Activated CD4-positive, alpha-beta memory T cell treated with anti-CD3 and anti-CD28 coated beads for 36 hours (primary cell): ENCODE measurements at places on chromosomes 2 and 18. TPM values are rescaled to one million over a fixed set of nuclear protein-coding genes. Genes with fewer than 3 reads are reported as not detected.

- peak within 1 kb of the TSS; percentile 99 for H3K27ac ChIP-seq
- peak within 1 kb of the TSS; percentile 94 for H3K4me3 ChIP-seq
- peak; percentile 76 for DNase-seq
Observed at GRCh38 chr2:84880645-84881521, at the start of gene TRABD2A. Gene TRABD2A, minus strand, starts transcription at chr2:84881084. Its CDS starts 45 bp downstream, at chr2:84881039.

DNA sequence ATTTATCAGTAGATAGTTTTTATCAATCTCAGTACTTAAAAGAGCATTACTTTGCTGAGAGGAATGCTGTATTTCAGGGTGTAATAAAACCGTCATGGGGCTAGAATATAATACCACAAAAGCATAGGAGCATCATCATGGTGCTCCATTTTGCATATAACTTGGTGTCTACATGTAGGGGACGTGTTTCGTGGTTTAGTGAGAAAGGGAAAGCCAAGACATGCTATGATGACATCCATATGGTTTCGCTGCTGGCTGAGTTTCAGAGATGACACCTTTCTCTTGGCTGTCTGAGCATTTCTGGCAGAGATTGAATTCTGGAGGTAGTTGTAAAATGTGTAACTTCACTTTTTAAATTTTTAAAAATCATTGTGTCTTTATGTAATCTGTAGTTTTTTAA lies 32.4 kb downstream of the WDR43 start:
- H3K4me3 ChIP-seq = no peak overlapping the region
- no peaks in the 10 kb centered on the region for H3K4me1 ChIP-seq
- no peak for DNase-seq

DNA sequence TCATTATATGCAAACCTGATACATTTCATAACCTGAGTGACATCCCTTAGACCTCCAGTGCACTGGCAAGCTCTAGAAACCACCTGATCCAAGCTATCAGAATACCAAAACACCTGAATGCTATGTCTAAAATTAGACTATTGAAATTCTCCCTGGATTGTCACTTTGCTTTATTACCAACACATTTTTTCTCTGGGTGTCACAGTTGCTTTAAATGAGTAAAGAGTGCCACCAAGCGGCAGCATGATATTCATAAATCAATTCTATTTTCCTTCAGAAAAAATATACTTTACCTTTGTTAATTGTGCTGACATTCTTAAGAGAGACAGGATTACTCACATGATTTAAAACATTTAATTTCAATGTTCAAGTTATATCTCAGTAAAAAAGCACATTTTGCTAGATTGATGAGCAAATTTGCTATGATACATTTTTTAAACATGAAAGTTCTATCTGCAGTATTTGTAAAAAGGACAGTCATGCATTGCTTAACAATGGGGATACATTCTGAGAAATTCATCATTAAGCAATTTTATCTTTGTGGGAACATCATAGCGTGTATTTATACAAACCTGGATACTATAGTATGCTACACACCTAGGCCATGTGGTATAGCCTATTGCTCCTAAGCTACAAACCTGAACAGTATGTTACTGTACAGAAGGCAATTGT lies 338.4 kb upstream of the SLC39A10 start:
- peaks cover under 1% of the 10 kb centered on the region for H3K36me3 ChIP-seq
- H3K4me1 ChIP-seq = peaks cover 8% of the 10 kb centered on the region
- H3K4me3 ChIP-seq = no peak overlapping the region
- H3K27me3 ChIP-seq = no peaks in the 10 kb centered on the region
- peak; percentile 35 for DNase-seq

DNA sequence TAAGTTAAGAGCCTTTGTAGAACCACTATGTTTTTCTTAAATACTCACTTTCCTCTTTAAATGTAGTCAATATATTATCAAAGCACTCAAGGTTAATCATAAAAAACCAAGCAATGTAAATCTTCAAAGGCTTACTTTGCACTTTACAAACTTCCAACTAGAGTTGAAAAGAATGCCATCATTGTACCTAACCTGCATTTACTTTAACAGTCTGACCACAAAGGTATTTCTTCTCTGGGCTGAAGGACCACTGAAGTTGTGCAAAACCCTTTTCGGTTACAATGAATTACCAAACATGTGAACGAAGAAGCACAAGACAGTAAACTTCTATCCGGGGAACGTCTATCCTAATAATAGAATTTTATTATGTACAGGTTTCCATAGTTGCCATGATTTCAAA lies 3.0 kb downstream of the HNRNPLL start:
- H3K36me3 ChIP-seq = peaks cover 45% of the 10 kb centered on the region
- peak overlapping the region; percentile 90 for H3K27ac ChIP-seq
- H3K4me1 ChIP-seq = peaks cover 41% of the 10 kb centered on the region
- peak overlapping the region; percentile 92 for H3K4me3 ChIP-seq
- no peaks in the 10 kb centered on the region for H3K27me3 ChIP-seq
- DNase-seq = no peak

DNA sequence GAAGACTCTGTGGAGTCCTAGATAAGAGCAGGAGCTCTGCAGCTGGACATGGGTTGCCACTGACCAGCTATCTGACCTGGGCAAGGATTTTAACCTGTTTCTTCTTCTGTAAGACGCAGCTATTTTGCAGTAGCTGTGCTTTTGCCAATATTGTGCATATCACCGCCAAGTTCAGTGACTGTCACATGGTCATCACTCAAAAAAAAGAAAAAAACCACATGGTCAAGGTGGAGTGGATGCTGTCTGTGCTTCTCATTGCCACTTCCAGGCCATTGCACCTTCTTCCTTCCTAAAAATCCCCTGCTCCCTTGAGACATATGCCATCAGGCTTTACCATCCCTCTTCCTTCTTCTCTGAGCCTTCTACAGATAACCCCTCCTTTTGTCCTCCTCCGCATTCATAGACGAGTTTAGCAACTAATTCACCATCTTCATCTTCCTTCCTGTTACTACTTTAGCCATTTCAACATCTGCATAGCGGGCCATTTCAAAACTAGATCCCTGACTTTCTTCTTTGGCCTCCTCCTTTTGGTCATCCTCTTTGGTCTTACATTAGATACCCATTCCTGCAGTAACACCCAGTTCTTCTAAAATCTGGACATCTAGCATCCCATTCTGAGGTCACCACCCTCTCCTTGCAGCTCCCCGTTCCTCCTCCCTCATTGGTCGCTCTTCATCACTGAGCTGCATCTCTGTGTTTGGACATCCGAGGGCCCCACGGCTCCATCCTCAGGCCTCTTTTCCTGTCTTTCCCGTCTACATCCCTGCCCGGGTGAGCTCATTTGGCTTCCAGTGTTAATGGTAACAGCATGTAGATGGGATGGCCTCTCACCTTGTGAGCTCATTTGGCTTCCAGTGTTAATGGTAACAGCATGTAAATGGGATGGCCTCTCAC lies 17.8 kb downstream of the RNF144A start:
- H3K27me3 ChIP-seq = no peaks in the 10 kb centered on the region
- H3K36me3 ChIP-seq = peaks cover 6% of the 10 kb centered on the region
- H3K4me1 ChIP-seq = peaks cover 41% of the 10 kb centered on the region
- no peak for DNase-seq
- H3K4me3 ChIP-seq = no peak overlapping the region

DNA sequence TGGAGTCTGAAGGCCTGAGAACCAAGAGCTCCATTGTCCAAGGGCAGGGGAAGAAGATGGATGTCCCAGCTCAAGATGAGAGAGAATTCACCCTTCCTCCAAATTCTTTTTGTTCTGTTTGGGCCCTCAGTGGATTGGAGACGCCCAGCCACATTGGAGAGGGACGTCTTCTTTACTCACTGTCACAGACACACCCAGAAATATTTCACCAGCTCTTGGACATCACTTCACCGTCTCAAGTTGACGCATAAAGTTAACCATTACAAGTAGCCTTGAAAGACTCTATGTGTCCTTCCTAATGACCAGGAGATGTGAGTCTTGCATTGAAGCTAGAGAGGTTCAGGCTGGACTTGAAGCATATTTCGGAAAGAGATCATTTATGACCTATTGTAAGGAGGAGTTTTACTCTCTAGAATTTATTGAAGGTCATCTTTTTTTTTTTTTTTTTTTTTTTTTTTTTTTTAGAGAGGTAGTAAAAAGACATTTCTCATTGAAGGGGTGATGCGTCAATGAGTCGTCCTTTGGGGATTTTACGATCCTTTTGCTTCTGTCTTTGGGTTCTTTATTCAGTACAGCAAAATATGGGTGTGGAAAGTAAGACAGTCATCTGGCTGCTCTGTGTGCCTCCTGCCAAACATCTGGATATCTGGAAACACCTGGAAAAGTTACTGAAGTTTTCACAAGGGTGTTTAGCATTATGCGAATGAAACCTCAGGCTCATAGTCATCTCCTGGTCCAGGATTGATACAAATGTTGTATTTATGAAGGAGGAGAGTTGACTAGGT lies 118.1 kb downstream of the PRPF40A start:
- no peak for DNase-seq
- H3K4me1 ChIP-seq = peaks cover 6% of the 10 kb centered on the region
- H3K36me3 ChIP-seq = no peaks in the 10 kb centered on the region
- H3K27ac ChIP-seq = no peak overlapping the region

DNA sequence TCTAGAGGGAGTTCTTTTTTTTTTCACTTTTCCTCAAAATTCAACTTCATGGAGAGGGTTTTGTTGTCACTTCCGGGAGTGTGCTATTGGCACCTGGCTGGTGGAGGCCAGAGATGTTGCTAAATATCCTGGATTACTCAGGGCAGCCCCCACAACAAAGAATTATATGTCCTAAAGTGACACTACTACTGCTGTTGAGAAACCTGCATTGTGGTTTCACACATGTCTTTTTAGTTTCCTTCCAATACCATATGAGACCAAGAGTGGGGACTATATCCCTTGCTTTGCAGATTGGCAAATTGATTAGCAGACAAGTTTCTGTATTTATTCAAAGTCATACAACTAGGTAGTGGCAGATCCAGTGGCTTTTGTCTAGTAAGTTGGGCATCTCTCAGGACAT lies 826.8 kb downstream of the TRIB2 start:
- H3K36me3 ChIP-seq = no peaks in the 10 kb centered on the region
- no peak overlapping the region for H3K27ac ChIP-seq
- no peaks in the 10 kb centered on the region for H3K4me1 ChIP-seq
- no peak for DNase-seq

DNA sequence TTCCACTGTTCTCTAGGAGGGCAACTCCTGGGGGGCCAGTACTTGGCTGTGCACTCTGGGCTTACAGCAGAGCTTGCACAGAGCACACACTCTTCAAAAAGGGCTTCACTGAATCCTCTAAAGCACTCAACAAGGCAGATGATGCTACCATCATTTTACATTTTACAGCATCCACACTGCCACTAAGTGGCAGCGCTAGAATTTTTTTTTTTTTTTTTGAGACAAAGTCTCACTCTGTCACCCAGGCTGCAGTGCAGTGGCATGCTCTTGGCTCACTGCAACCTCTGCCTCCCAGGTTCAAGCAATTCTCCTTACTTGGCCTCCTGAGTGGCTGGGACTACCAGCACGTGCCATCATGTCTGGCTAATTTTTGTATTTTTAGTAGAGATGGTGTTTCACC lies 8.6 kb downstream of the AMMECR1L start:
- no peak overlapping the region for H3K27ac ChIP-seq
- H3K36me3 ChIP-seq = peaks cover 26% of the 10 kb centered on the region
- DNase-seq = no peak
- H3K4me3 ChIP-seq = no peak overlapping the region
- peaks cover 53% of the 10 kb centered on the region for H3K4me1 ChIP-seq

- no peak overlapping the region for H3K27ac ChIP-seq
- H3K4me1 ChIP-seq = no peaks in the 10 kb centered on the region
- no peaks in the 10 kb centered on the region for H3K27me3 ChIP-seq
- H3K36me3 ChIP-seq = no peaks in the 10 kb centered on the region
Observed at GRCh38 chr18:54100920-54101470, 123.5 kb downstream of the MBD2 start.

- no peak for DNase-seq
- H3K4me3 ChIP-seq = no peak within 1 kb of the TSS
- H3K4me1 ChIP-seq = no peaks in the 10 kb centered on the region
- no peaks in the 10 kb centered on the region for H3K36me3 ChIP-seq
- H3K27ac ChIP-seq = no peak within 1 kb of the TSS
Observed at GRCh38 chr2:149038442-149039212, at the start of gene LYPD6B. Gene LYPD6B, plus strand, starts transcription at chr2:149038699. Its CDS starts 92,250 bp downstream, at chr2:149130949.

GRCh38 chr2:54957321-54957999 lies 92.8 kb downstream of the RTN4 start:
- no peaks in the 10 kb centered on the region for H3K27me3 ChIP-seq
- H3K27ac ChIP-seq = no peak overlapping the region
- H3K4me3 ChIP-seq = no peak overlapping the region
- no peak for DNase-seq

- DNase-seq = no peak
- no peak overlapping the region for H3K4me3 ChIP-seq
- no peaks in the 10 kb centered on the region for H3K4me1 ChIP-seq
- H3K27ac ChIP-seq = no peak overlapping the region
- H3K36me3 ChIP-seq = no peaks in the 10 kb centered on the region
- H3K27me3 ChIP-seq = no peaks in the 10 kb centered on the region
Observed at GRCh38 chr2:77161009-77161408, 361.2 kb downstream of the LRRTM4 start.

DNA sequence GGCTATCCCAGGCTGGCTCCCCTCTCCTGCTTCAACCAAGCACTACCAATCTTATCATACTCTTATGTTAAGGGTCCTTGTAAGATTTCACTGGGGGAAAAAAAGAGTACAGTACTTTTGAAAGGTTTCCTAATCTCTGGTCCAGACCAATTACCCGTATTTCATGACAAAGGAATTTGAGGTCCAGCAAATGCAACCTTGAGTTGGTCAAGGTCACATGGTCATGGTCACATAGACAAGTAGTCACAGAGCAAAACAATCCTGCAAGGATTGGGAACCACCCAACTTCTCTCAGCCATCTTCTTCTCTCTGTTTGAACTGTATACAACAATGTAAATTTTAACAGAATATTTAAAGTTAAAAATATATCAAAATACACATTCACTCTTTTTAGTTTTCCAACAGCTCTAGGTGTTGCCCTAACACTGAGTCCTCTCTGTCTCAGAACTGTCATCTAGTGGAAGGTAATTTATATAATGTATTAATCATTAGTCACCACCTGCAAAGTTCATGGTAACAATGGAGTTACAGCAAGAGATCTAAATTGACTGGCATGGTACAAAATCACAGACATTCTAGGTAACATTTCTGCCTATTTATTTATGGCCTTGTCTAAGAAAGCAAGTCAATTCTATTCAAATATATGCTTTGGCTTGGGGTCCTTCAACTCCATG lies 21.5 kb downstream of the DTNB start:
- no peak overlapping the region for H3K27ac ChIP-seq
- peaks cover 3% of the 10 kb centered on the region for H3K4me1 ChIP-seq

GRCh38 chr2:28528206-28528605 lies 32.3 kb downstream of the PLB1 start:
- peaks cover 9% of the 10 kb centered on the region for H3K27me3 ChIP-seq
- no peak overlapping the region for H3K27ac ChIP-seq
- DNase-seq = no peak
- no peak overlapping the region for H3K4me3 ChIP-seq

- no peak for DNase-seq
- H3K4me3 ChIP-seq = no peak overlapping the region
- no peak overlapping the region for H3K27ac ChIP-seq
- no peaks in the 10 kb centered on the region for H3K36me3 ChIP-seq
- no peaks in the 10 kb centered on the region for H3K4me1 ChIP-seq
Observed at GRCh38 chr18:10161315-10161714, 247.5 kb downstream of the VAPA start.

GRCh38 chr2:219086196-219086595 lies 25.5 kb upstream of the IHH start:
- no peak overlapping the region for H3K27ac ChIP-seq
- no peak for DNase-seq
- H3K36me3 ChIP-seq = peaks cover 6% of the 10 kb centered on the region
- H3K4me3 ChIP-seq = no peak overlapping the region

The PER2 gene
- total RNA-seq = 5.5 TPM

The CXCR1 gene
- not detected for total RNA-seq

The FSHR gene
- total RNA-seq = not detected

The ABCG5 gene
- not detected for total RNA-seq

The C2orf78 gene
- not detected for total RNA-seq

The AMER3 gene
- total RNA-seq = not detected

The ZNF385B gene
- total RNA-seq = not detected

The NR4A2 gene
- 9.3 TPM for total RNA-seq

The RHBDD1 gene
- total RNA-seq = 41.1 TPM

The MTX2 gene
- 25.8 TPM for total RNA-seq
